ENCODE measurements at places on chromosomes 1 and 21. TPM values are rescaled to one million over a fixed set of nuclear protein-coding genes. Genes with fewer than 3 reads are reported as not detected.

The OR6N1 gene
- total RNA-seq, result not detected

DNA sequence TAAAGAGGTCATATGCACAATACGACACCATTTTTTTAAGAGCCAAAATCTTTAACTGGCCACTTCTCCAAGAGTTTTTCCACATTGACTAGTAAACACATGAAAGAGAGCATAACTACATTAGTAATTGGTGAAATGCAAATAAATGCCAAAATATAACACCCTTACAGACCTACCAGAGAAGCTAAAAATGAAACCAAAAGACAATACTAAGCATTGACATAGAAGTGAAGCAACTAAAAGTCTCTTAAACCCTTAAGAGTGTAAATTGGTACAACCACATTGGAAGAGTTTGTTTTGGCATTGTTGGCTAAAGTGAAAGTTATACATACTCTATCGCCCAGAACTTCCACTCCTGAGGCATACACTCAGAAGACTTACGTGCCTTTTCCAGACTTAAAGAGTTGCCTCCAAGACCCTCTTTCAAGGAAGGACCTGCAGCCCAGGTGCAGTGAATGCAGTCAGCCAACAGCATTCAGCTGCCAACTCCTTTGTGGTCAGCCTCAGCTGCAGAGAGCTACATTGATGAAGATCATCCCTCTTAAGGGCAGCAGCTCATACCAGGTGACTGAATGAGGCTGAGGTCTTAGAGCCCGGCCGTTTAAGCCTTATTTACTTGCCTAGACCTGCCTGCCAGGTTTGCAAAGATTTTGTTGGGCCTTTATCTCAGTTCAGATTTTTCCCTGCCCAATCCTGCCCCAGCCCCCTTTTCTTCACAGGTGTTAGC is 839.1 kb upstream of the ADGRL2 start:
- no peak for DNase-seq

- no peak for DNase-seq
Observed at GRCh38 chr1:118986555-118987467, 1.3 kb downstream of the TBX15 start.

GRCh38 chr1:2237773-2238172 is 9.7 kb downstream of the SKI start:
- no peak for DNase-seq

GRCh38 chr1:226357416-226357815 is 48.5 kb upstream of the LIN9 start:
- no peak for DNase-seq

- DNase-seq, result no peak
Observed at GRCh38 chr1:205172729-205173366, 38.7 kb downstream of the DSTYK start.

DNA sequence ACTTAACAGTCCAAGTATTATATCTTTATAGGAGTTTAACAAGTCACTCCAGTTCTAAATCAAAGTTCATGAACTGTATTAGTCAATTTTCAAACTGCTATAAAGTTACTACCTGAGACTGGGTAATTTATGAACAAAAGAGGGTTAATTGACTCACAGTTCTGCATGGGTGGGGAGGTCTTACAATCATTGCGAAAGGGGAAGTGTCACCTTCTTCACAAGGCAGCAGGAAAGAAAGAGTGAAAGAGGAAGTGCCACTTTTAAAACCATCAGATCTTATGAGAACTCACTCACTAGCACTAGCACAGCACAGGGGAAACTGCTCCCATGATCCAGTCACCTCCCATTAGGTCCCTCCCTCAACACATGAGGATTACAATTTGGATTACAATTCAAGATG is 70.0 kb downstream of the CLCA4 start:
- peak; percentile 68 for DNase-seq

- peak; percentile 37 for DNase-seq
Observed at GRCh38 chr1:30877205-30877912, 31.2 kb downstream of the SDC3 start.
